Smooth muscle cell of the brain vasculature (primary cell): ENCODE measurements at places on chromosomes 1 and 21.
A peak's percentile ranks its signal among the peaks of the same experiment; 100 is the strongest.

DNA sequence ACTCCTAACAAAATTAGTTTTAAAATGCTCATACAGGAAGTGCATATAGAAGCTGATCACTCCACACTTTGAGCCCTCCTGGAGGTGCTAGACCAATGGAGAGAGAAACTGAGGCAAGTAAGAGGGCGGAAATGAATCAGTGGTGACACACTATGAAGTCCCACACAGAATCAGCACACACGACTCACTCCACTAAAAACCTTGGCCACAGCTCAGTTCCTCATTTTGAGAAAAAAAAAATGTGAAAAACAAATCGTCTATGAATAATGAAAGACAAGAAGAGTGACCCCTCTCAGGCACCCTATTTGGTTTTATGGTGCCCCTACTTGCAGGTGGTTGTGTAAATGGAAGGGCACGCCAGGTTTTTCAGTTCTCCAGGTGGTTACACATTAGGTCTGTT is 675.1 kb upstream of the BRINP3 start:
- DNase-seq: no peak

DNA sequence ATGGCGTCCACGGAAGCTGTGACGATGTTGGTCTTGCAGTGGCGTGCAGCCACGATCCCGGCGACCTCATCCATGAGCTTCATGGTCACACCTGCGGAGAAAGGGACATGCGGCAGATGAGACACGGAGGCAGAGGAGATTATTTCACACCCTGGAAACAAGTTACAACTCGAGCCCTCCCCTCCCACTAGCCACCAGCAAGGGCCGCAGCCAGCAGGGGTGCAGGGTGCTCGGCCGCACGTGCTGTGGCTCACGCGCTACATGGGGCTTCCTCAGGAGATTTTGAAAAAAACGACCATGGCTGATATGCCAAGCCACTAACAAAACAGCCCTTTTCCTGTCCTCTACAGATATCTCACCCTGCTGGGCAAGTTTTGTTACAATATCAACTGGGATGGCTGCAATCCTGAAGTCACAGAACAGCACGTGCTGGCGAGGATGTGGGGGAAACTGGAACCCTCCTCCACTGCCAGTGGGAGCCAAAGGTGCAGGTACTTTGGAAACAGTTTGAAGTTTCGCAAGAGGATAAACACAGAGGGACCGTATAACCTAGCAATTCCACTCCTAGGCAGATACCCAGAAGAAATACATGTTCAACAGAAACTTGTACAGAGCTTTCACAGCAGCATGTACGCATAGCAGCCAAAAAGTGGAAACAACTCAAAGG is 34.1 kb upstream of the GPR153 start:
- DNase-seq: no peak

DNA sequence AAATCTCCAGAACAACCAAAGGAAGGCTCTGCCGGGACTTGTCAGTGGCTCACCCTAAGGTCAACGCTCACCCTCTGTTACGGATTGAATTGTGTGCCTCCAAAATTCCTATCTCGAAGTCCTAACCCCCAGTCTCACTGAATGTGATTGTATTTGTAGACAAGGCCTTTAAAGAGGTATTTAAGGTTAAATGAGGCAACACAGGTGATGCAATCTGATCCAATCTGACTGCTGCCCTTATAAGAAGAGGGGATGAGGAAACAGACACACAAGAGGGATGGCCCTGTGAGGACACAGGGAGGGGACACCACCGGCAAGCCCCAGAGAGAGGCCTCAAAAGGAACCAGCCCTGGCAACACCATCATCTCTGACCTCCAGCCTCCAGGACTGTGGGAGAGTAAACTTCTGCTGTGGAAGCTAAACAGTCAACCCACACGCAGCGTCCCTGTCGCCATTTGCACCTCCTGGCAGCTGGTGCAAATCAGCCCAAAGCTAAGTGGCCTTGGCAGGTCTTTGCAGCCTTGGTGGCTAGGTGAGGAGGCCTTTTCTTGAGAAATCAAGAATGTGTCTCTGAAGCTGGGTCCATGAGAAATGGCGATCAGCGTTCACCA is 24.2 kb downstream of the UBASH3A start:
- no peak for DNase-seq

GRCh38 chr1:178594133-178594532 is 81.2 kb downstream of the TEX35 start:
- no peak for DNase-seq

- DNase-seq: peak; percentile 97
Measured at GRCh38 chr1:211578640-211579439, at the start of gene SLC30A1. TSS of gene SLC30A1 (minus strand) at chr1:211579161. CDS start at chr1:211578612, 549 bp downstream.

GRCh38 chr1:8094481-8095241 is 68.6 kb upstream of the ERRFI1 start:
- DNase-seq: peak; percentile 81

DNA sequence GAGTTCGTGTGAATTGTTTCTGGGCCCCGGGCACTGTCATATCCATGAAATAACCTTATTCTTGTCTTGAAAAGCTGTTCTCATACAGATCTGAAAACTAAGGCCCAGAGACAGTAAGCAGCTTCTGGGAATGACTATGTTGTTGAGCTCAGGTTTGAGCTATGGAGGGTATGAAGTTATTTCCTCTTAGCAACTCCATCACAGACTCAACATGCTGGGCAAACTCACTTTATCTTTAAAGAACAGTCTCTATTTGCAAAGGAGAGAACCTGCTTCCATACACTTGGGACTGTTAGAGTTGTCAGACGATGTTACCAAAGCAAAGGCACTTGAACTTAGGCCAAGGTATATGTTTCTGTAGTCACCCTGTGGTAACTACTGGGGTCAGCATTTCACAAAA is 90.0 kb downstream of the GPR88 start:
- no peak for DNase-seq
